NCI-H2081 treated with DMSO at 0.1 percent for 48 hours (cell line): ENCODE measurements at places on chromosomes 12 and 14.

- no peak for DNase-seq
These were observed 59.0 kb upstream of the STXBP6 start for GRCh38 chr14:25108959-25109358.

- no peak for DNase-seq
These were observed 123.5 kb downstream of the CALM1 start for GRCh38 chr14:90520326-90520725.

GRCh38 chr12:90338365-90338764, 616.6 kb downstream of the CCER1 start:
- no peak for DNase-seq

- DNase-seq = no peak
These were observed 28.5 kb downstream of the CD9 start for GRCh38 chr12:6228535-6229223.

DNA sequence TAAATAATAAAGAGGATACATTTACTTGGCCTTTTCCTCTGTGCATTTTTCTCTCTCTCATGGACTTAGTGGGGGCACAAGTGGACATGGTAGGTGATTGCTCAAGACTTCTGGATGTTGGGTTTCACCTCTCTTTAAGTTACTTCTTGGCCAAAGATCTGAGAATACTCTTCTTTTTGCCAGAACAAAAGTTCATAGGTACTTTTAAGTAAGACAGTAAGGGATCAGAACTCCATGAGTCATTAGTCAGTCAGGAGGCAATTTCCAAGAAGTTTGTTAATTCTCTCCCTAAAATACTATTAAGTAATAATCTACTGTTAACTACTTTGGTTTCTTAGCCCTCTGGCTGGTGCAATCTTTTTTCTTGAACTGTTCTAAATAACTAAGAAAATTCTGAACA, 84.2 kb downstream of the GRIP1 start:
- no peak for DNase-seq

GRCh38 chr14:98160901-98161300, 1111.1 kb downstream of the BCL11B start:
- no peak for DNase-seq

GRCh38 chr12:125185311-125185739, 120.1 kb downstream of the AACS start:
- no peak for DNase-seq

DNA sequence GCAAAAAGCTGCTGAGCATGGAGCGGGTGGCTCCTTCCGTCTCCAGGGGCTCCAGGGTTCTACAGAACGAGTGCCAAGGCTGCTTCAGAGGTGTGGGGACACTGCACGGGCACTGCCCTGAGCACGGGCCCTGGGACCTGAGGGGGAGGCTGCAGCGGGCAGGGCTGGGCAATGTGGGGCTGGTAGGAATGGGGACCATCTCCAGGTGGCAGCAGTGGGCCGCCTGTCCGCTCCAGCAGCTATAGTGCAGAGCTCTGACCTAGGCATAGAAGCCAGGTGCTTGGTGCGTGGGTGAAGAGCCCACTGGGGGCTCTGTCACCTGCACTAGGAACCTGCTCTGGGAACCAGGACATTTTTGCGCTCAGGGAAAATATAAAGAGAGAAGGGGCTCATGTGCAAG, 22.3 kb downstream of the HDAC7 start:
- DNase-seq = no peak

- DNase-seq = no peak
These were observed 413.5 kb upstream of the SEL1L start for GRCh38 chr14:81946834-81947798.

DNA sequence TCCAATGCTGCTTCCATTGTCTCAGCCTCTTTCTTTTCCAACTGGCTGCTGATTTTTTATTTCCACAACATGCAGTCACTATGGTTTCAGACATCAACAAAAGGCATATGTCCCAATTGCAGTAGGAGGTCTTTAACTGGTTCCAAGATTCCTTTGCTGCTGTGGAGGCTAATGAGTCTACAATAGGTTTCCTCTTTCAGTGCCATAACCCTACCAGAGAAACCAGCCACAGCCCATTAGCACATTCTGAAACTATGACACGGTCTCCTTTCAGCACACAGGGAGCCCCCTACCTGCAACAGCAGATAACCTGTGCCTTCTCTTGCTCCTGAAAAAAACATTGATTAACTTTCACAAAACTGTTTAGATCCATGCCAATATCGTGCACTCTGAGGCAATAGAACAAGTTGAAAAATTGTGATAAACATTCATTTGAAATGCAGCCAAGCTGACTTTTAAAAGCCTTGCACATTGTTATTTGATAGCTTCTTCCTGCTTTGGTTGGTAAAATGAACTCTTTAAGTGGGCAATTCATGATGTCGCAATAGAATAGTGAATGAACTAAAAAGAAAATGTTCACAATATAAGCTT, 32.4 kb downstream of the PLEKHG7 start:
- no peak for DNase-seq

DNA sequence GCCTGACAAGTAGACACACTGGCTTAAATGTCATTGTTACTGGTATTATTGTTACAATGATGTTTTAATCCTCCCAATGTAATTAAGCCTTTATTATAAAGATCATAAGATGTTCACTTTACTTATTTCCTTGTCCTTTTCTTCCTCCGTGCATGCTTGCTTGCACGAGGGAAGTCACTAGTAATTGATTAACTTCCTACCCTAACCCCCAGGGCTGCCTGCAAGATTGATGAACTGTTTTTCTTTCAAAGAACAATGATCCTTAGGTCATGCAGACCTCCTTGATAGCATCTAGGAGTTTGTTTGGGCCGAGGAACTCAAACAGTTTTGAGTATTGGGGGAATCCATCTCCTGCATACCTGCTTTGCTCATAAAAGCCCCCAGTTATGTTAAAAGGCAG, 43.0 kb downstream of the GLRX5 start:
- DNase-seq = no peak

- no peak for DNase-seq
These were observed 51.1 kb downstream of the CALM1 start for GRCh38 chr14:90447720-90448497.

- DNase-seq = peak; percentile 26
These were observed 24.8 kb downstream of the FOS start for GRCh38 chr14:75303381-75303789.

DNA sequence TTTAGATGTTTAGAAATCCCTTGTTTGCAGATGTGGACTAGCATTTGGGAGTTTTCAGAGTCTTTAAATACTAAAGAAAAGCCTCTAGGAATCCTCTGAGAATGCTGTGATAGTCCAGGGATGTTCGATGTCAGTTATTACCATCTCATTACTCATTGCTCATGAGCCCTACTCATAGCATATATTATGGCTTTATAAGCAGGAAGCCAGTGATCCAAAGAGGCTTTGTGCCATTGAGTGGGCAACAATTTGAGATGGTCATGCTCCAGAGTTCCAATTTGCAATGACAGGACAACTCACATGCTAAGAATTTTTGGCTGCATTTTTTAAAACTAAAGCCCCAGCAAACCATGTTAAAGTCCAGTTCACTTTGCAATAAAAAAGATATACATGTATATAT, 163.0 kb downstream of the OTOGL start:
- no peak for DNase-seq

DNA sequence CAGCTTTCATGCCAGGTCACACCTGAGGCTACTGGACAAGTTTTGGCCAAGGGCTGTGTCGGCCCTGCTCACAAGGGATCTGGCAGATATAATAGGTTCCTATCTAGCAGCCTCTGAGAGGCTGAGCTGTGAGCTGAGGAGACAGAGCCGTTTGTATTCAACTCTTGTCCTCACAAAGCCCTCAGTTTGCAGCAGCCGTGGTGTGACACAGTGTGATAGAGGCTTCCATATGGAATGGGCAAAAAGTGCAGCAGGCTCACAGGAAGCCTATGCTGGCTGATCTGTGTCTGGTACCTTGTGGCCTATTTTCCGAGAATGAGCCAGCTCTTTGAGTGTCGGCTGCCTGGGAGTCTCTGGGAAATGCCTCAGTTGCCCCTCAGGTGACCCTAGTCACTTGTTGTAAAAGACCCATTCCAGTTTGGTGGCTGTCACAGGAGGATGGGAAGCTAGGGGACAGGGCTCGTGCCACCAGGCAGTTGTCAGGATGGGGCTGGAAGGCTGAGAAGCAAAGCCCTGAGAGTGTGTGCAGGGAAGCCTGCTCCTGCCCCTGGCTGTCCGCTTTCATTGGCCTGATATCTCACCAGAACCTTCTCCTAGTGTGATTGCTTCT, 16.1 kb downstream of the VRTN start:
- DNase-seq = no peak

DNA sequence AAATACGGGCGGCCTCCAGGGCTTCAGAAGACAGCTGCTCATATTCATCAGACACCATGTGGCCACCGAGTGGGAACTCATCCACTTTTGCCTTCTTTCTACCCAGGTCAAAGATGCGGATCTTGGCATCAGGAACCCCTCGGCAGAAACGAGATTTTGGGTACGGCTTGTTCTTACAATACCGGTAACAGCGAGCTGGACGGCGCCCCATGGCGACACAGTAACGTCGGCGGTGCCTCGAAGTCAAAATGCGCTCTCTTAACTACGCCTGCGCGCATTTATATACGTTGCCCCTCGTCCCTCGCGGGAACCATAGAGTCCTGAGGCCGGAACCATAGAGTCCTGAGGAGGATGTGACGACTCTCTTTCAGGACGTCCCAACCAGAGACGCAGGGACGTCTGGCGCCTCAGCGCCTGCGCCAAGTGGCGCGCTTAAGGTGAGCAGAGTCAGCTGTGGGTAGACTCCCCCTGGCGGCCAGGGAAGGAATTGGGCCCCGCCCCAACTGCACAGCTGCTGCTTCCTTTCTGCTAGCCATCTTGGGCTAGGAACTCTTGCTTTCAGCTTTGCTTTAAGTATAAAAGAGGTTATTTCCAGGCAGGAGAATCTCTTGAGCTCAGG, at the start of gene RPL10L:
Gene RPL10L (minus strand): TSS at position 256 of the 619 bp plus-strand sequence. CDS start 45 bp downstream, at position 211.
- no peak for DNase-seq

- no peak for DNase-seq
These were observed 91.9 kb downstream of the CRACR2A start for GRCh38 chr12:3661028-3661427.

DNA sequence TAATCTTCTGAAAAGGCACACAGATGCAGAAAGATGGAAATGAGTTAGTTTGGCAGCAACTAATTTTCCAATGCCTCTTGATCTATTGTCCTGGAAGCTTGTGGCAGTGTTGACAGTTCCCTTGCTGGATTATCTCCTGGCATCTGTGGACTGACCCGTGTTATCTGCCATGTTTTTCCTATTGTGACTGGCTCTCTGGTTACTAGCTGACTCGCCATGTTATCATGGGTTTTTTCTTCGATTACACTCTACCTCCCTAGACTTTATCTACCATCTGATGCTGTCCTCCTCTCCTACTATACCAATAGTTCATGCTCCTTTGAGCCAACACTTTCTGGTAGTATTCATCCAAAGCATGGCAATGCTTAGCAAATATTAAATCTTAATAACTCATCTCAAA, 63.3 kb upstream of the FLRT2 start:
- DNase-seq = no peak

GRCh38 chr12:4984971-4985370, 58.7 kb upstream of the KCNA5 start:
- DNase-seq = peak; percentile 12

DNA sequence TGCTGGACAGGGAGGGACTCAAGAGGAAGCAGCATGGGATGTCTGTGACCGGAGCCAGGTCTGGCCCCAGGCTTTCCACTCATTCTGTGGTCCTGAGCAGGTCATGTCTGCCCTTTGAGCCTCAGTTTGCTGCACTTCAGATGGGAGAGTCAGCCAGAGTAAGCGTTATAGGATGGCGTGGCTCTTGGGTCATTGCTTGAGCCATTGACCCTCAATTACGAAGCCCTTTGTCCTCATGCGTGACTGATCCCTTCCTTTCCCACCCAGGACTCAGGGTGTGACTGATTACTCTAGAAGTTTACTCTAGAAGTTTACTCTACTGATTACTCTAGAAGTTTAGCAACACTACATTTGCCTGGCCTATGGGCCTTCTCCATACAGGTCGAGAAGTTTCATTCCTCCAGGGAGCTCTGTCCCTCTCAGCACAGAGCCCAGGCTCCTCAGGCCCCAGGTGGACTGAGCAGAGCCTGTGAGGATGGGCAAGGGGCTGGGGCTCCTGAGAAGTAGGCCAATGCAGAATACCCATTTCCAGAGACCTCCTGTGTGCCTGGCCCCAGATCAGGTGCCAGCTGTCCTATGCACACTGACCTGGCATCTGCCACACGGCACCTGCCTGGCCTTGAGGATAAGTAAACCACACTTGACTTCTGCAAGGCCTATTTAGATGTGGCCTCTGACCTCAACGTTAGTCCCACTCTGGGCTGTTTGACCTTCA, 7.6 kb upstream of the IFI27 start:
- no peak for DNase-seq

DNA sequence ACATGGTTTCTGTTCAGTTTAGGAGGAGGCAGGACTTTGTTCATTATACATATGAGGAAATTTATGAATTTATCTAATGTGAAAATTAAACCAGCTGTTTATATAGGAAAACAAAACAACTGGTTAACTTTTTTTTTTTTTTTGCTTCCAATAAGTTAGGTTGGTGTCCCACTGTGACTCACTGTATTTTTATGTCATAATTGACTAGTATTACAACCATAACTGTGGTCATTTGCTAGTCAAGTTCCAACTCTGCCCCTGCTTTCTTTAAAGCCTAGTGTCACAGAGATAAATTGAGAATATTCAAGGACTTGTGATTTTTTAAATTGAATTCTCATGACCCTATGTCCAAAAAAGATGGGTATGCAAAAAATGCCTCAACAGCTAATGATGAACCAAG, 227.7 kb downstream of the BCAT1 start:
- DNase-seq = no peak

DNA sequence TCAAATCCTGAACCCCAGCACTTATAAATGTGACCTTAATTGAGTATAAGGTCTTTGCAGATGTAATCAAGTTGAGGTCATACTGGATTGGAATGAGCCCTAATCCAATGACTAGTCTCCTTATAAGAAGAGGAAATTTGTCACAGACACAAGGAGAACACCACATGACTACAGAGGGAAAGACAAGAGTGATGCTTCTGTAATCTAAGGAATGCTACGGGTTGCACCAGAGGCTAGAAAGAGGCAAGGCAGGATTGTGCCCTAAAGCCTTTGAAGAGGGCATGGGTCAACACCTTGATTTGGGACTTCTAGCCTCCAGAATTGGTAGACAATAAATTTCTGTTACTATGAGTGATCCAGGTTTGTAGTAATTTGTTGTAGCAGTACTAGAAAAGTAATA, 135.0 kb downstream of the FOXG1 start:
- no peak for DNase-seq

DNA sequence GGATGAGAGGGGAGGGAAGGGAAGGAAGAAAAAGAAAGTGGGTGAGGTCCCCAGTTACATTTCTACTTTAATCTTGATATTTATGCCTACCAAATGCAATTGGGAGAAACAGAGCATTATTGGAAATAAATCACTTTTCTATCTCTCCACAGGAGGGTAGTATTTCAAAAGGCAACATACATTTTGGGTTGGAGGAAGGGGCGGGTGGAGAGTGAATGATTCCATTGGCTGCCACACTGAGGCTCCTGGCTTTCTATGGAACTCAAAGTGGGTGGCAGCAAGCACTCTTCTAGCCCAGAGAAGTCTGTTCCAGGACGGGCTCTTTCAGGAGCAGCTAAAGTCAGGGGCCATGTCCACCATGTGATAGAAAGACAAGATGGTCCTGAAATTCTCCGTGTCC, 441.3 kb downstream of the DAD1 start:
- DNase-seq = no peak

GRCh38 chr12:128803788-128804187, 20.0 kb downstream of the SLC15A4 start:
- DNase-seq = no peak

GRCh38 chr12:39081910-39082309, 176.5 kb upstream of the CPNE8 start:
- DNase-seq = no peak

GRCh38 chr14:72588521-72588920, 305.4 kb downstream of the DPF3 start:
- DNase-seq = no peak

GRCh38 chr12:61993734-61994345, 266.4 kb upstream of the USP15 start:
- no peak for DNase-seq
